Left kidney (tissue), 8 donors: ENCODE measurements at places on chromosomes 11 and 22. TPM values are rescaled to one million over a fixed set of nuclear protein-coding genes. Genes with fewer than 3 reads are reported as not detected.
A peak's percentile ranks its signal among the peaks of the same experiment; 100 is the strongest.

DNA sequence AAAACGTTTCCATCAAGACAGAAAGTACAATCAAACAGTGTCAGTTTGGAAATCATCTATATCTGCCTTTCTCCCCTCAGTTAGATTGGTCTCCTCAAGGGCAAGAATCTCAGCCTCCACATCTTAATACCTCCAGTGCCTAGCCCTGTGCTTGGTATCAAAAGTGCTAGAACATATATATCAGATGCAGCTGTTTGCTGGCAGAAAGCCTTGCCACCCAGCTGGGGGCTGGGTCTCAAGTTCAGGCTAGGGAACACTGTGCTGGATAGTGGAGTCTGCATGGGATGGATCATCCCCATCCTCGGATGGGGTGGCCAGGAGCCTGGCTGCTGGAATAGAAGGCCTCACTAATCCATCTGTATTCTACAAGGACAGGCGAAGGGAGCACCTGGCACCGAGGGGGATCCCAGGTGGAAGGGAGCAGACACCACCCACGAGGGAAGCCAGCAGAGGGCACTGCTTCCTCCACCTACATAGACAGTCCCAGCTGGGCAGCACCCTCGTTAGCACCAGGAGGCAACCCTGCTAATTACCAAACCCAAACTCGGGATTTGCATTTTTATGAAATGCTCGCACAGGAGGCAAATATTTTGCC, 602.2 kb downstream of the BUD13 start:
- no peak for DNase-seq

DNA sequence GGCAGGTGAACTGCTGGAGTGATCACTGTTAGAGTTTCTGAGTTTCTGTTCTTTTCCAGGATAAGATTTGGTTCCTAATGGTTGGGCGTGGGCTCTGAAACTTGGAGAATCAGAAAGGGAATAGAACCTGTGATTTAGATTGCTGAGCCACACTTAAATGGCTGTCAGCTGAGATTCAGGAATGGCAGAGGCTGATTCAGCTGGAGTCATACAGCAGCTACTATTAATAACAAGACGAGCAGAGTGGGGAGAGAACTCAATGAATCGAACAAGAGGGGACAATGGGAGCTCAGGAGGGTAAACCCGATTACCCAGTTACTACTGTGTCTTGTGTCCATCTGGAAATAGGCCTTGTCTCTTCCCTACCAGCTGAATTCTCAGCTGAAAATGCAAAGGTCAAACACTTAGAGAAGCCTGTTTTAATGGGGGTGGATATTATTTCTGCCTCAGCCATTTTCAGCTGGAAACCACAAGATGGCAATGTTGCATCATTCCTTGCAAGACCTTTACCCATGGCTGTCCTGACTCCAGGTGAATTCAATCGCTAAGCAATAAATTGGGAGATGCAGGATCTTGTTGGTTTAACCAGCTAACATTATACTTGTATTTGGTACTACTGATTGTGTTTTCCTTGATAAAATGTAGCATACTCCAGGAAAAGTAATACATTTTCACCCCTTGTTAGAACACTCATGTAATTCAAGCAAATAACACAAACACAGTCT, 104.5 kb upstream of the RAG2 start:
- DNase-seq, result peak; percentile 88

GRCh38 chr11:117458275-117459122, 130.8 kb downstream of the CEP164 start:
- DNase-seq, result no peak

CHRM1 gene
- polyA plus RNA-seq, result not detected

CAPN5 gene
- 25.0 TPM for polyA plus RNA-seq

CD3G gene
- 0.25 TPM for polyA plus RNA-seq
